ENCODE measurements at places on chromosomes 16 and 17.

DNA sequence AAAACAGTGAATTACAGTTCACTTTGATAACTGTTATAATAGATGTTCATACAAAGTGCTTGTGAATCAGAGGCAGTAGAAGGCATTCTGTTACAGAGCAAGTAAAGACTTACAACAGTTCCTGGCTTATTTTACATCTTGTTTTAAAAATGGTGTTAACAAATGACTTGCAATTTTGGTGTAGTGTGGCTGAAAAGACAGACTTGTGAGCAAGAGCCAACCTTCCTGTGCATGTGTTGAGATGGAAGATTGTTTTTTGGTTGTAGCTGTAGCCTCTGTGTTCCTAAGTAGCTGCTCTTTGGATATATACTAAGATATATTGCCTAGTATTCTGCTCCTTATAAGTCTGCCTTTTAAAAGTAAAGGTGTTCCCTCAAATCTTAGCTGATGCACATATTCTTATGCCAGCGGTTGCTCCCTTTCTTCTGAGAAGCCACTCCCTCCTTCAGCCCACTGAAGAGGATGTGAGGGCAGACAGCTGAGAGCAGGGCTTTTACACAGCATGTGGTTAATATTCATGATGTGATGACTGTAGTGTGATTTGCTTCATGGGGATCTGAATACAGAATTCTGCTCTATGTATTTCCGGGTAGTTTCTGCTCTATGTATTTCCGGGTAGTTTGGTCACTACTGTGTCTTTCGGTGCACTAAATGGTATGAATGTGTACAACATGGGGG lies 182.3 kb downstream of the PHKB start:
- no peak for DNase-seq

GRCh38 chr17:67850991-67851631 lies 25.8 kb downstream of the BPTF start:
- DNase-seq = no peak

DNA sequence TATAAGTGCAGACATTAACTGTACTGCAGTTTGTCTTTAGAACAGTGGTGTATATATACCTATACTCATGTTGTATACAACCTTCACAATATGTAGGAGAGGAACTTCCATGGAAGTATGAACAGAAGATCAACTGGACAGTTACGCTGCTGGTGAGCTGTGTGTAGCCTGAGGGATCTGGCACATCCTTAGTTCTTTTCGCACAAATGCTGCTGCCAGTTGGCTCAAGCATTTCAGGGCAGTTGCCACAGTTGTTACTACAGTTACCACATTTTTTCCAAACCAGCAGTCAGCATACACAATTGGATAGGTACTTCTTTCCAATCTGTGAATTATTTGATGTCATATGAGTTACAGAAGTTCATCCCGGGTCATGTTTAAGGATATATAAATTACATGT lies 539.6 kb upstream of the HSBP1 start:
- peak; percentile 30 for DNase-seq

- DNase-seq = peak; percentile 92
These were observed 33.5 kb upstream of the ETV4 start for GRCh38 chr17:43579566-43580140.

DNA sequence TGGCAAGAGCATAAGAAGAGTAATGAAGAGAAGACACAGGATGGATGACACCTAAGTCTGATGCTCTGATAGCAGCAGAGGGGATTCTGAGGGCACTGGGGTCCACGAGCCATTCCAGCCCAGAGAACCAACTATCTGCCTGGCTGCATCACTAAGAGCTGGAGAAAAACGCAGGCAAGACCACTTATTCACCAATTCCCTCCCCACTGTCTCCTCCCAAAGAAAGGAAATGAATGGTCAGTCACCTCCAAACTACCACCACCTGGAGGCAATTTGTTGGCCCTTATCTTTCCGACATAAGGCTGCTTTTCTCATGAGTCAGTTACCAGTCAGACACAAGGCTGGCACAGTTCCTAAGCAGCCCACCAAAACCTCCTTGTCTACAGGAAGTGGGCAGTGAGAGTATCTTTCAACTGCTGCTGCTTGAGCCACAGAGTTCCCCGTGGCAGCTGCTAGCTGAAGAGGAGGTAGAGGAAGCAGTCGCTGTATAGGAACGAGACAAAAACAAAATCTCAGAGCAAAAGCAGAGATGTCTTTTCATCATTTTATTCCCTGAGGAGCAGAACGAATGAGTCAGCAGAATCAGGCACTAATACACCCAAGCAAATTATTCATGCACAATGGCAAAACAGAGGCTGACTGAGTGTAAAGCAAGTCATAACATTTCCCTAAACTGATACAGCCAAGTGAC lies 111.1 kb downstream of the SMG6 start:
- DNase-seq = peak; percentile 98

GRCh38 chr16:58958749-58959148 lies 224.6 kb upstream of the GOT2 start:
- no peak for DNase-seq

DNA sequence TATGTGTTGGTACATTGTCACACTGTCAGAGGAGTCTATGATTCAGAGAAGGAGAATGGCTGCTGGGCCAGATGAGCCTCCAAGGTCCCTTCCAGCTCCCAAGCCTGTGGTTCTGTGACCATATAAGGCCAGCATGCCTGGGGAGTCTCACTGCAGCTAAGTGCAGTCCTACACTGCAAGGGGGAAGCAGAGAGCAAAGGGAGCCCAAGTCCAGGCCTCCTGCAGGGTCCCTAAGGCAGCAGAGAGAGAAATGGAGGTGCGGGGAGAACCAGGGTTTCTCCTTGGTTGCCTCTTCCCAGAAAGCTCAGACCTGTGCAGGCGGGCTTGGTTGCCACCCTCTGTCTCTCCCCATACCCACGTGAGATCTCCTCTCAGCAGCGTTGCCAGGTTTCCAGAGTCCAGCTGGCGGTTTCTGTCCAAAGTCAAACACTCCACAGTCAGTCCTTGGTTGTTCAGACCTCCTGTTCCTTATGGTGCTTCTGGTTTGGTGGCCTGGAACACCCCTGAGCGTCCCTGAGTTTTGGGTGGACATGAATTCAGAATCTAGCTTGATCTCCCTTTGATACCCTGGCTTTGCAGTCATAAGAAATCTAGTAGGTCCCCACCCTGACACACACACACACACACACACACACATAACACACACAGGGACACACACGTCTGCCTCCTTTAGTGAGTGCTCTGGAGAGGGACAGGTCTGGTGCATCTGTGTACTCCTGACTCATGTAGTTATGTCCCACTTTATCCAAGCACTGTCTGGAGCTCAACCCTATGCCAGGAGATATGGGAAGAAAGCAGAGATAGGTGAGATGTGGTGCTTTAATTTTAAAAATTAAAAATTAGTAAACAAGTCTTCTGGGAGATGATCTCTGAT lies 78.8 kb downstream of the GNAO1 start:
- DNase-seq = peak; percentile 84

GRCh38 chr16:3182608-3183444 lies 5.2 kb upstream of the OR1F1 start:
- DNase-seq = peak; percentile 46

GRCh38 chr17:29238133-29238850 lies 8.4 kb upstream of the CRYBA1 start:
- DNase-seq = peak; percentile 81

- no peak for DNase-seq
These were observed 44.5 kb downstream of the LITAF start for GRCh38 chr16:11542069-11542744.

GRCh38 chr17:49482144-49482817 lies 12.8 kb upstream of the NGFR start:
- peak; percentile 10 for DNase-seq

DNA sequence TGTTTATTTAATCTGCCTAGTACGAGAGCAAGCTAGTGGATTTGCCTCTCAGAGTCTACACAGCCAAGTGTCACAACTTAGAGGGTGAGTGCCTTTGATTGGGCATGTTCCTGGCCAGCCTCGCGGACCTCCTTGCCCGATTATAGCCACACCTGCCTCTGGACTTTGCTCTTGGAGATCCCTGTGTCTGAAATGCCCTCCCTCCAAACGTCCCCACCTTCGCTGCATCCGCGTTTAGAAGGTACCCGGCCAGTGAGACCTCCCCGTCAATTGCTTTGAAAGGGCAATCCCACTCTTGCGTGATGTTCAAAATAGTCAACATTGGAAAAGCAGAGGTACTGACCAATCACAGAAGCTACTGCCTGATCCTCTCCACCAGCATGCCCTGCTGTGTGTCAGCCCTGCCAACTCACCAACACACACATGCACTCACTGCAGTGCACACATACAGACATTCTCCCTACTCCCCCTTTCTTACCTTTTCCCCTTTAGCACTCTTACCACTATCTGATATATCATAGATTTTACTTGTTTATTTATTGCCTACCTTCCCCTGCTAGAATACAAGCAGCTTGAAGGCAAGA lies 6.5 kb upstream of the SDK2 start:
- no peak for DNase-seq

DNA sequence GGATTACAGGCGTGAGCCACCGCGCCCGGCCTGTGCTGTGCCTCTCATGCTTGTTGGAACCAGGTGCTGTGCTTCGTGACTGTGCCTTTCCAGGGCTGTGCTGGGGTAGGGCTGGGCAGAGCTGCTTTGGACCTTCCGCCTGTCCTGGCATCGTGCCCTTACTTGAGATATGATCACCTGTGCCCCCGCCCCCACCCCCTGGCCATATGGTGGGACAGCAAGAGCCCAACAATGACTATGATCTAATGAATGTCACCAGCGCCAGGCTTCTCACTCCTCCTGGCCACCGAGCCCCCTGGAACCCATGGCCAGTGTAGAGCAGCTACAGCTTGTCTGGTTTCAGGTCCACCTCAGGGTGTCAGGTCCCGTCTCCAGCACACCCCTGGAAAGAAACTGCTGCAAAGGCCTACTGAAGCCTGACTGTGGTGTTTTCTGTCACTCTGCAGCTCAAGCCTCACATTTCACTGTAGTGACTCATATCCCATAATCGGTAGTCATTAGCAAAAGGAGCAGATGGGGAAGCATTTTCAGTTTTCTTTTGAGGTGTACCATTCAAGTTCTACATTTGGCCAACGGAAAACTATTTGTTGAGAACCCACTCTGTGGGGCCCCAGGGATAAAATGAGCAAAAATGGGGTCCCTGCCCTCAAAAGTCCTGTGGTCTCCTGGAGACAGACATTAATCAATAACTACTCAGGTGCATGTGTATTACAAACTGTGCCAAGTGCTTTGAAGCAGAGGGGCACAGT lies 22.1 kb downstream of the FCSK start:
- peak; percentile 77 for DNase-seq

GRCh38 chr17:36089888-36090836 lies at the start of gene CCL3:
Gene CCL3 (minus strand): TSS chr17:36090143. CDS start chr17:36090058, 85 bp downstream.
- no peak for DNase-seq

DNA sequence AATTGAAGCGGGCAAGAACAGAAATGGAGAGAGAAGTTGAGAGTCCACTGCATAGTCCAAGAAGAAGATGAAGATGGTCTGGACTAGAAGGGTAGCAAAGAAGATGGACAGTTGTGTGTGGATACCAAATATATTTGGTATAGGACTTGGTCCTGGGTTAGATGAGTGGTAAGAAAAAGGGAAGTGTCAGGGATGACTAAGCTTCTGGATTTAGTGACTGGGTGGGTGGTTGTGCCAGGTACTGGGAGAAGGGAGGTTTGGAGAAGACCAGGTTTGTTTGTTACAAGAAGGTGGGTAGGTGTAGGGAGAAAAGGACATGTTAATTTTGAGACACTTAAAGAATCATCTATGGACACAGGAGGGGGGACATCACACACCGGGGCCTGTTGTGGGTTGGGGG lies 5.4 kb downstream of the VMP1 start:
- DNase-seq = no peak

DNA sequence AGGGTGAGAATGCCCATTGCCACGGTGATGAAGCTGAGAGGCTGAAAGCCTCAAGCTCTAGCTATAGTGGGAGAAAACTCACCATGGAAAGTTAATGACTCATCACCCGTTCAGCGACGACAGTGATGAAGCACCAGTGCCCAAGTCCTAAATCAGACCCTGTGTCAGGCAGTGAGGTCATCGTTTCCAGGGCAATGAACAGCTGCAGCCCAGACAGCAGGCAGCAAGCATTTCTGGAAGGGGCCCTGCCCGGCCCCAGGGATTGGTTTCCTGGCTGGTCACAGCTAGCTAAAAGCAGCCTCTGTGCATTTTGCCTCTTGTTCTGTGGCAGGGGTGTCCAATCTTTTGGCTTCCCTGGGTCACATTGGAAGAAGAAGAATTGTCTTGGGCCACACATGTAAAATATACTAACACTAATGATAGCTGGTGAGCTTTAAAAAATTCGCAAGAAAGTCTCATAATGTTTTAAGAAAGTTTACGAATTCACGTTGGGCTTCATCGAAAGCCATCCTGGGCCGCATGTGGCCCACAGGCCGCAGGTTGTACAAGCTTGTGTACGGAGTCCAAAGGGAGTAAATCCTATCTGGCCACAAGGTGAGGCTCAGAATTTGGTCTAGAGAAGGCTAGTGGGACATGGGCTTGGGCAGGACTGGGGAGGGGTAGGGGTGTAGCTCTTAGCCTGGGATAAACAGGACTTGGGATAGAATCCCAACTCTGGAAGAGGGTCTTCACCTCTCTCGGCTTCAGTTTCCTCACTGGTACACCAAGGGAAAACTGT lies 40.6 kb downstream of the MIS12 start:
- DNase-seq = peak; percentile 97

DNA sequence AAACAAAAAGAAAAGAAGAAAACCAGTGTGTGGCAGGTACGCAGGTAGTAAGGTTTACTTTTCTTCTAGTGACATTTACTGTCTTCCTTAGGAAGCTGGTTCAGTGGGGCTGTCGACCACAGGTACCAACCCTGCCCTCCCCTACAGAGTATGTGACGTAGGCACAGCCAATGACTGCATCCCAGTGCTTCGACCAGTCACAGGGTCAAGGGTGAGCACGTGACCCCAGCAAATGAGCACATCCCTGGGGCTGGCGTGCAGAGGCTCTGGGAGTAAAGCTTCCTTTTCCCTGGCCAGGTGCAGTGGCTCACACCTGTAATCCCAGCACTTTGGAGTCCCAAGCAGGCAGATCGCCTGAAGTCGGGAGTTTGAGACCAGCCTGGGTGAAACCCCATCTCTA lies 38.9 kb upstream of the PLCG2 start:
- no peak for DNase-seq

DNA sequence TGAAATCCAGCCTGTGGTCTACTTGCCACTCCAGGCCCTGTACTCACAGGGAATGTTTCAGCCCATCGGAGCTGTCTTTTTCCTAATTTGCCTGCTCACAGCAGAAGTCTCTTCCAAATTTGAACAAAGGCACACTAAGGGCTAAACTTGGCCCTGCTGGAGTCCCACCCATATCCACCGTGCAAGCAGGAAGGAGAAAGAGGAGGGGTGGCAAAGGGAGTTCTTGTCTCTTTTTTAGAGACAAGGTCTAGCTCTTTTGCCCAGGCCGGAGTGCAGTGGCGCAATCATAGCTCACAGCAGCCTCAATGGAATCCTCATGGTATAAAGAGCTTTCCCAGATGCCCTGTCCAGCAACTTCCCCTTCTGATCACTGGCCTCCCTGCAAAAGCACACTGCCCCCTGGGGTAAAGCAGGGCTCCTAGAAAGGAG lies 2.7 kb upstream of the PRM1 start:
- DNase-seq = peak; percentile 15
